ENCODE measurements at places on chromosomes 16 and 17.
A peak's percentile ranks its signal among the peaks of the same experiment; 100 is the strongest.

DNA sequence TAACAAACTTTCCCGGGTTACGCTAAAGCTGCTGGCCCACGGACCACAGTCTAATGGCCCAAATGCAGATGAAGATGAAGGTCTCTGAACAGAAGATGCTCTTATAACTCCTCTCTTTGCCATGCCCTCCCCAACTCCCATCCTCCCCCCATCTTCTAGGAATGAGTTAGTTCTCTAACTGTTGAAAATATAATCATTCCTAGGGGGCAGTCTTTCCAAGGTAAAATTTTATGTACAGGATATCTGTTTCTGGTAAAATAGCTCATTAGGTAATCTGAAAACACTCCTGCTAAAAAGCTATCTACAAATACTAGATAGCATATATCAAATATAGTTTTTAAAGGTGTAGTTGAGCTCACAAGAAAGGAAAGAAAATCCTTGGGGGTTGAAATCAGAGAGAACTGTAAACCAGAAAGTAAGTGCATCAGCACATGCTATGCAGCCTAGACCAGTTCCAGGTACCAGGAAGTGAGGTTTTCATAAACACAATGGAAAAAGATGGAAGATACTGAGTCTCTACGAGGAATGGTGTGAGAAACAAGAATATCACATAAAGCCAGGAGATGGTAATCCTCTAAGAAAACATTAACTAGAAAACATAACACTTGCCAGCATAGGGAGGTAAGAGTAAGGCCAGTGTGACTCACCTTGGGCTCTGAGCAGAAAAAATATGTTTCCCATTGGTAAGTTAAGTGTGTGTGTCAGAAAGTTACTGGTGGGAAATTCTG, 38.1 kb downstream of the CMC2 start:
- DNase-seq, result no peak

- no peak for DNase-seq
Measured at GRCh38 chr17:77579682-77580081, 378.8 kb upstream of the TNRC6C start.

DNA sequence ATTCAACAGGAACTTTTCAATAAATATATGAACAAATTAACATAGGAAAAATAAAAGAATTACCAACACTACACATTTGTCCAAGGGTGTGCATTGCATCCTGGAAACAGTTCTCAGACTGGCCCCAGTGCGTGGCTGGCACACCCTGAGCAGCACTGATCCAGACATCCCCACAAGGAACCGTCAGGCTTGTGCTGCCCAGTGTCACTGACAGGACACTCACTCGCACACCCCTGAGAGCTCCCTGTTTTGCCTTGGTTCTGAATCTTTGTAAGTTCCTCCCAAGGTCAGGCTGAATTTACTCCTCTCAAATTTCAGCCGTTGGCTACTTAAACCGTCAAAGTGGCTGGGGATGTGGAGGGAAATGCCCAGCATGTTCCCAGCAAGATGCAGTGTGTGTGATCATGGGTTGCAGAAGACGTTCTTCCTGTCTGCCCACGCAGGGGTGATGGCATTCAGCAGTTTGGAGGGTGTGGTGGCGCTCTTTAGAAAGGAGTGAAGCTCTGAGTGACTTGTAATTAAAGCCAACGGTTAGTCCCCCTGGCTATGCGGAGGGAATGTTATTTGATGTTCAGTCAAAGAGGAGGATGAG, 1.7 kb downstream of the MT2A start:
- peak; percentile 67 for DNase-seq

DNA sequence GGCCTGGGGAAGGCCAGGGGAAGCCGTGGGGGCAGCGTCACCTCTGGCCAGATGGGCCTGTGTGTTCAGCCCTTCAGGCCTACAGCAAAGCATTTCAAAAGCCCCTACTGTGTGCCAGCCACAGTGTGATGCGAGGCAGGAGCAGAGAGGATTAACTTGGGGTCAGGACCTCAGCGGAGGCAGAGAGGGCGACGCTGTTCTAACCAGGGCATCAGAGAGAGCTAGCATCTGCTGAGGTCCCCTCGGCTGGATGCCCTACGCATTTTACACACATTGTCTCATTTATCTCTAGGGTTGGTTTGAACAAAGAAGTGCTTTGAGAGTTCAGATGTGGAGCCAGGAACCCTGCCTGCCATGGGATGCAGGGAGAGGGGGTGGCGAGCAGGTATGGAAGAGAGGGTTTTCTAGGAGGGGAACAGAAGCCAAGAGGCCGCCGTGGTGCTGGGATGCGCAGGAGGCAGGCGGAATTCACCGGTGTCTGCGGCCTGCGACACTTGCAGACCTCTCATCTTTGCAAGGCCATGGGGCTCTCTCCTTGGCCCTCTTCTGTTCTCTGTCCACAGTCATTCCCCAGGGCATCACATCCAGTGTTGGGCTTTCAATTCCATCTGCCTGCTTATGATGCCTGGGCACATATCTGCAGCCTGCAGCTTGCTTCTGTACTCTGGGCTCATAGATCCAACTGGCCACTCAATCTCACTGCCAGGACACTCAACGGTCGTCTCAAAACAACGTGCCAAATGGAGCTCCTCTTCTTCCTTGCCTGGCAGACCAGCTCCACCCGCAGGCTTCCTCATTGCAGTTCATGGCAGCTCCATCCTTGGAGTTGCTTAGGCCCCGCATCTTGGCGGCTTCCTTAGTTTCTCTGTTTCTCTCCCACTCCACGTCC, 8.1 kb upstream of the NKD1 start:
- no peak for DNase-seq

DNA sequence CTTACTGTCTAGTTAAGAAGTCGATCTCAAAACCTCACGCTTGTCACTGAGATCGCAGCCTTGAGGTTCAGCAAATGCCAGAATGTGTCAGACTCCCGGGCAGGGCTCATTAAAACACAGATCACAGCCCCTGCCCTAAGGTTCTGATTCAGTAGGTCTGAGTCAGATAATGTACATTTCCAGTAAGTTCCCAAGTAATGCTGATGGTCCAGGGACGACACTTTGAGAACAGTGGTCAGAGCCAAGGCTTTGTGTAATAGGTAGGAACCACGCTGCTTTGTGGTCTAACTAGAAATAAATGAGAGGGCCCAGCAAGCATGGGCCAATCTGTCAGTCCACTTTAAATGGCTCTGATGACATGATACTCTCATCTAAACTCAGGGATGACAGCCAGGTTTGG, 228.6 kb downstream of the ZFHX3 start:
- no peak for DNase-seq

DNA sequence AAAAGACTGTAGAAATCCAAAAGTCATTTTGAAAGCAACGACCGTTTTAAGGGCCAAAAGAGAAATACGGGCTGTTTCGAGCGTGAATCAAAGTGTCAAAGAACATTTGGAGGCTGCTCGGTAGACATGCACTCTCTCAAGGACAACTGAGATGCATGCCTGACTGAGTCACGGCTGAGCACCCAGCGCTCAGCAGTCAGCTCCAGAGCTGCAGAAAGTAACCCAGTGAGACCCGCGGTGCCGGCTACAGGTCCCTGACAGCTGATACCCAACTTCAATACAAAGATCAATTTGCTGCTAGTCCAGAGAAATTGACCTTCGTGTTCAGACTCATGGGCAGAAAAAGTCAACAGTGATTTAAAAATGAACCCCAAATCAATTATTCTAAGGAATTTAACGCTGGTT, 214.9 kb downstream of the STX8 start:
- no peak for DNase-seq

- DNase-seq, result no peak
Measured at GRCh38 chr17:66462010-66462409, 159.6 kb downstream of the PRKCA start.

DNA sequence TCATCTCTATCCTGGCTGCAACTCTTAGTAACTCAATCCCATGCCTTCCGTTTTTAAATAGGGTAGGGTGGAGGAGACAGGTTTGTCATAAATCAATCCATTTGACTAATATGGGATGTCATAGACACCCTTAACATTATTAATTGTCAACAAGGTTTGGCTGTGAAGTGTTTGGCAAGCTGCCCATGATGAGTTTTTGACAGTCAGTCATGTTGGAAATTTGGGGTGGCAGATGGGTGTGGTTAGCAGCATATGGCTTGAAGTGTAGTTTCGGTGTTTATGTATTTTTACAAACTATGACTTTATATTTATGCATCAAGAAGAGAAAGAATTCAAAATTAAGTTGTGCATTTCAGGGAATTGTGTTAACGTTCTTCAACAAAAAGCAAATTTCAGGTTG, 221.8 kb upstream of the CDH5 start:
- DNase-seq, result no peak

GRCh38 chr17:60390925-60391470, 935 bp downstream of the USP32 start:
- DNase-seq, result peak; percentile 5

GRCh38 chr17:78175643-78175981, 7.2 kb downstream of the SYNGR2 start:
- DNase-seq, result no peak

GRCh38 chr16:84737192-84738011, 37.6 kb downstream of the USP10 start:
- DNase-seq, result no peak

- DNase-seq, result no peak
Measured at GRCh38 chr16:66390346-66391108, 24.0 kb downstream of the CDH5 start.

- no peak for DNase-seq
Measured at GRCh38 chr16:21075252-21075651, 75.4 kb downstream of the DNAH3 start.

DNA sequence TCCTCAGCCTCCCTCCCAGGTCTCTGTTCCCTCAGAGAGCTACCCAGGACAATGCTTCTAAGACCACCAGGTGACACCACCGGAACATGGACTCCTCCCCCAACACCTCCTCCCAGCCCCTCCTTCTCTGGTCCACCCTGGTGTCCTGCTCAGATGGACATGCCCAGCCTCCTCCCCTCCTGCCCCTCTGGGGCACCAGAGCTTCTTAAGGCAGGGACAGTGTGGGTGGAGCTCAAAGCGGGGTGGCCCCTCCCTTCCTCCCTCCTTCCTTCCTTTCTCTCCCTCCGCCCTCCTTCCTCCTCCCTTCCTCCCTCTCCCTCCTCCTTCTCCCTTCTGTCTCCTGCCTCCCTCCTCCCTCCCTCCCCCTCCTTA, 22.7 kb downstream of the TRPV3 start:
- DNase-seq, result no peak

DNA sequence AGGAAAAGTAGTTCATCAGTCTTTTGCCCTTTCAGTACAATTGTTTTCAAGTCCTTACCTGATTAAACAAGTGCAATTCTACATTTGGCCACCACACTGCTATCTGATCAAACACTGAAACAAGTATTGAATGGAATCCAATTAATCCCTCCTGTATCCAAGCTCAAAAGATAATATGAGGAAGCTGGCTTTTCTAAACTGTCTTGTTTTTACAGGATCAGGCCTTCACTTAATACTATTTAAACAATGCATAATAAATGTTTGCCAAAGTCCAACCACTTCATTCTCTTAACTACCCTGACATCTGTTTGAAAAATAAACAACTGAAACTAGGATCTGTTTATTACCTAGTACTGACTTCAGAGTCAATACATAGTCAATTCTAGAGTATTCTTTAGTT, 131.6 kb downstream of the MRTFB start:
- DNase-seq, result no peak

- no peak for DNase-seq
Measured at GRCh38 chr17:49456183-49456965, 38.7 kb upstream of the NGFR start.

GRCh38 chr16:543301-544164, 16.0 kb downstream of the CAPN15 start:
- DNase-seq, result no peak

DNA sequence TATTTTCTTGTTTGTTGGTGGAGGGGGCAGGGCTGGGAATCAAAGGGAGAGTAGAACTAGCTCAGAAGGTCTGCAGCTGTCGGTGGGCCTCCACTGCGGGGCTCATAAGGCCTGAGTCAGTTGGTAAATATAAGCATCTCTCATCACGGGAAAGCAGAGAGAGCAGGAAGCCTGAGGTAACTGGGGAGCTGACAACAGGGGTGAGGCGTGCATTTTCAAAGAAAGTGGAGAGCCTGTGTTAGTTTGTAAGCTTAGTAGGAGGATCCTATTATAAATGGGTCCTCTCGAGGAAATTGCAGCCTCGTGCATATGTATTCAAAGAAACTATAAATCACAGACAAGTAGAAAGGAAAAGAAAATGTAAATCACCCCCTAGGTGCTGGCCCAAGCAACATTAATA, 221.0 kb upstream of the CDH13 start:
- DNase-seq, result no peak

- no peak for DNase-seq
Measured at GRCh38 chr17:5789528-5789927, 205.2 kb upstream of the NLRP1 start.

DNA sequence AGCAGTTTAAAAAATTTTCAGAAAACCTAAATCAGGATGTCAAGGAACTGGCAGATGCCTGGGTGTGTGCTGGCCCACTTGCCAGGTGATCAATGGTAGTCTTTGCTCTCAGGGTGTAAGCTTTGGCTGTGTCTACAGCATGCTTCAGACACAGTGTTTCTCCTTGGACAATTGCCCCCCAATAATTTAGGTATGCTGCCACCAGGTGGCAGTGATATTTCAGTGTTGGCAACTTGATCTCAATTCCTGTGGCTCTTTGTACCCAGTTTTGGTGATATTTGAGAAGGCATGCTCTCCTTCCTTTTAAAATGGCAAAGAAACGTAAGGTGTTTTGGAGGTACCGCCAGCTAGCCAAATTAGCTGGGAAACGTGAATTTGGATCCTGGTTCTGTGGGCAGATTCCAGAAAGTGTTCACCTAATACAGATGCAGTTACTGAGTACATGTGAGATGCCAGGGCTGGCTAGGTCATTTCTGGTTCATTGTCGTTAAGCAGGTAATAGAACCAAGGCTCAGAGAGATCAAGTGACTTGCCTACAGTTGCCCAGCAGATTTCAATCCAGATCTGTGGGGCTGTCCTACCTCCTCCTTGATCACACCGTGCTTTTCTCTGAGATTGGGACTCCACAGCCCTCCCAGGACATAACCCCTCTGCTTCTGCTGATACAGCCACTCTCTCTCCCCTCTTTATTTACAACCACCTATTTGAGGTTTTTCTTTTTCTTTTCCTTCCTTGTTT, 155.6 kb upstream of the PLCG2 start:
- DNase-seq, result peak; percentile 43

- no peak for DNase-seq
Measured at GRCh38 chr17:80864751-80865150, 126.9 kb upstream of the CHMP6 start.
